ENCODE measurements at places on chromosomes 3 and 15. TPM values are rescaled to one million over a fixed set of nuclear protein-coding genes. Genes with fewer than 3 reads are reported as not detected.

DNA sequence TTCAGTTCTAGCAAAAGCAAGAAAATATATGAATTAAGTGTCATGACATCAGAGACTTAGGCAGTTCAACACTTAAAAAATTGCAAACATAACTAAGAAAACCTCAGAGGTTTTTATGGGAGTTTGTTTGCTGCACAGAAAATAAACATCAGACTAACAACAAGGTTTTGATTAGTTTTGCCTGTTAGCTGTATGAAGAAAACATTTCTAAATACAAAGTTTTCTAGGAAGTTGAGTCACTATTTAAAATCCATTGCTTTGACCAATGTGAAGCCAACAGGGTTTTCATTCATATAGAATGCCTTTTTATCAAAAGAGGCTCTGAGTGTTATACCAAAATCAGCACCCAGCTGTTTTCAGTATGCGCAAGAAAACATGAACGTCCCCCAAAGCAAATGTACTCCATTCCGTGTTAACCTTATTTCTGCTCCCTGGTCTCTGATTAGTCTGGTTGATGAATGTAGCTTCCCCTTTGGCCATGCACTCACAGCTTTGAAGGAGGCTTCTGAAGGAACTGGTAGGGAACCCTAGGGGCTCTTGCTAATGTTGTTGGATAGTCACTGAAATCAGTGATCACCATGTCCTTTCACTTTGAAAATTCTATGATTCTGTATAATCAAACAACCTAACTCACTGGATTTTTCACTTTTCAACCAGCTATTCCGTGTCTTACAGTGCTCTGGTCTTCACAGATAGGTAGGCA, 89.6 kb upstream of the TSEN2 start:
- no peak for DNase-seq

DNA sequence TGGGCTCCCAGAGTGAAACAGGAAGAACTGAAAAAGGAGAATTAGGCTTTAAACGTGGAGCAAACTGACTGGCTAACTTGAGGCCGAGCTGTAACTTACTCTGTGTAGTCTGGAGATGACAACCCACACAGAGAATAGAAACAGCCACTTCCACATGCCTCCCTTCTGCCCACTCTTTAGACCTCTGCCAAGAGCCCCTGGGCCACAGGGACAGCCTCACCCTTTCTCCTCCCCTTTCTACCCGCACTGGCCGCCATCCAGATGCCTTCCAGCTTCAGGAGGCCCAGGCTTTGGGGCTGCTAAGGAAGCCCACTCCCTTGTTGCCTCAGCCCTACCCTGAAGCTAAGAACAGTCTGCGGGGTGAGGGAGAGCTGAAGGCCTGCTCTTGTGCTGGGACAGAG, 6.8 kb downstream of the ARHGAP31 start:
- DNase-seq, result no peak

DNA sequence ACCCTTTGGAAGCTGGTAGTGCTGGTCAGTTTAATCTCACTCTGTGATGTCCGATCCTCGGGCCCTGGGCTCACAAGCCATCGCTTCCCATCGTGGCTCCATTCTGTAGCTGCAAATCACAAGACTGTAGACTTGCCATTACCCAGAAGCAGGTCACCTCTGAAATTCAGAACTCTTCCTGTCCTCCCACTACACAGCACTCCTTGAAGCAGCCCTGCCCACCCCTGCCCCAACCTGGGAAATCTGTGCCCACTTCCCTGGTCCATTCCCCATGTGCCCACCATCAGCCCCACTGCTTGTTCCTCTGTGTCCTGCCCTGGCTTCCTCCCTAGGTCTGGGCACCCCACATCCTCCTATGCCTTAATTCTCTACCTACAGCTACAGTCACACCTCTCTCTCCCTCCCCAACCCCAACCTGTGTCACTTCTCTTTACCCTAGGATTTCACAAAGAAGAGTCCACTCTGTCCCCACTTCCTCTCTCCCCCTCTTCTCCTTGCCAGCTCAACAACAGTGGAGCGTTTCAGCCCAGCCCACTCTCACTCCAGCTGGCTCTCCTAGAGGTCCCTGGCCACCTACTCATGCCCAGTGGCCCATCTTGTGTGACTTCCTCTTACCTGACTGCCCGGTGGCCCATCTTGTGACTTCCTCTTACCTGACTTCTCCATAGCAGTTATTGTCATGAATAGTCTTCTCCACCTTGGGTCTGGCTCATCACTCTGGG, 8.3 kb downstream of the ZNF710 start:
- DNase-seq, result no peak

DNA sequence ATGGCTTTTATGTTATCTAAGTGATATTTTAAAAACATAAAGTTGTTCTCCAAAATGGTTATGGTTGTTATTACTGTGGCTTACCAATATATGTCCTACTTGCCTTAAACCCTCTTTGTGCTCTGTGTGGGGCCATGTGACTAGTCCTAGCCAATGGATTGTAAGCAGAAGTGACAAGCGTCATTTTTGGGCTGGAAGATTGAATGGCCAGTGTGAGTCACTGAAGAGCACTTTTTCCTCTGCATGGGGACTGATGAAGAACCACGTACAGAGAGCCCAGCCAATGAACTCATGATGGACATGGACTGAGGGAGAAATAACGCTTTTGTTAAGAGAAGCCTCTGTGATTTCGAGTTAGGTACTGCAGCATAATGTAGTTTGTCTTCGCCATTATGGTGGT, 332.7 kb downstream of the EDEM1 start:
- DNase-seq, result no peak

DNA sequence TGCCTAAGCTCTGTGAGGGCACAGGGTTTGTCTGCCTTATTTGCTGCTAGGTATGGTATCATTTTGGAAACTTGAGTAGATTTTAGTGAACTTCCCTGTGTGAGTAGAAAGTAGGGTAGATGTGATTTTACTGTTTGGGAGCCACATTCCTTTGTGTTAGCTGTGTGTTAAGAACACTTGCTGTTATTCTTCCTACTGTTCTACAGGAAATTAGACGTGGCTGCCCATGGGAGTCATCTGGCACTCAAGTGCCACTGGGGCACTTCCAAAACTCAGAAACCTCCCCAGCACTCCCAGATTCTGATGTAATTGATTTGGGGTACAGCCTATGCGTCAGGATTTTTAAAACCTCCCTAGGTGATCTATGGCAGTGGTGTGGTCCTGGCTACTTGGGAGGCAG, 369.9 kb upstream of the C2CD4B start:
- DNase-seq, result no peak

GRCh38 chr15:29130951-29131839, 138.4 kb downstream of the NSMCE3 start:
- no peak for DNase-seq

GRCh38 chr3:105899516-105899915, 30.7 kb upstream of the CBLB start:
- no peak for DNase-seq

- no peak for DNase-seq
Measured at GRCh38 chr15:88125576-88125975, 131.0 kb downstream of the NTRK3 start.

DNA sequence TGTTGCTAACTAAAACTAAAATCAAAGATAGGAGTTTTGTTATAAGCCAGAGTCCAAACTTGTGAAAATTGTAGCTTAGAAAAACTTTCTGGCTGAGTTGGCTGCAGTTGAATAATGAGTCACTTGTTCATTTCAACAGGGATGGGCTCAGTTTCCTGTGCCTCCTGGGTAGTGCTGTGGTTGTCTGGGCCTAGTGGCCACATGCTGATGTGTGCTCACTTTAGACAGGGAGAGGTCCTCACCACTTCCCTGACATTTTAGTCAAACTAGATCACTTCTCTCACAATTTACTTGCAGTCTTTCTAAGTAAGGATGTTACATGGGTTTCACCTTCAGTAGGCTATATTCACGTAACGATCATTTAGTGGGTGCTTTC, 6.3 kb upstream of the UBE2Q2 start:
- DNase-seq, result no peak

P2RY14 gene
- 3.3 TPM for total RNA-seq

Measured in breast epithelium (tissue), 4 donors.